ENCODE measurements at places on chromosomes 1 and 21. TPM values are rescaled to one million over a fixed set of nuclear protein-coding genes. Genes with fewer than 3 reads are reported as not detected.

GRCh38 chr1:54583871-54584270 is 35.8 kb downstream of the ACOT11 start:
- H3K36me3 ChIP-seq = no peaks in the 10 kb centered on the region
- no peak for DNase-seq
- no peak overlapping the region for H3K27ac ChIP-seq
- no peak overlapping the region for H3K4me3 ChIP-seq
- no peaks in the 10 kb centered on the region for H3K4me1 ChIP-seq

- peak; percentile 51 for DNase-seq
- H3K36me3 ChIP-seq = no peaks in the 10 kb centered on the region
- H3K27me3 ChIP-seq = no peaks in the 10 kb centered on the region
Observed at GRCh38 chr21:42388740-42389448, 7.0 kb downstream of the TMPRSS3 start.

DNA sequence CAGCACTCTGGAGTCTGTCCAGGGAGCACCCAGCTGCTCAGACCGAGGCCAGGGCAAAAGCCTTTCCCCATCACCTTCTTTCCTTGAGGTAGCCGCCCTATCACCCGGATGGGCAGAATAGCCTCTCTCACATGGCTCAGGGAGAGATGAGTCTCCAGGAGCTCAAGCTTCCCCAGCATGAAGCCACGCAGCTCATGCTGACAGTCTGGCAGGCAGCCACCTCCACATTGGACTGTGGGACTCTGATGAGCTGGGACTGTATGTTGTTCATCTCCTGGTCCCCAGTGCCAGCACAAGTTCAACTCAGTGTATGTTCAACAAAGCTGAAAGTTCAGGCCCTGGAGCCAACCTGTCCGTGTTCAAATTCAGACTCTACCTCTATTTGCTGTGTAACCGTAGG is 75.2 kb upstream of the ZC3H12A start:
- H3K27ac ChIP-seq = no peak overlapping the region
- no peak for DNase-seq
- H3K4me3 ChIP-seq = no peak overlapping the region
- H3K36me3 ChIP-seq = no peaks in the 10 kb centered on the region
- H3K27me3 ChIP-seq = no peaks in the 10 kb centered on the region
- no peaks in the 10 kb centered on the region for H3K4me1 ChIP-seq

DNA sequence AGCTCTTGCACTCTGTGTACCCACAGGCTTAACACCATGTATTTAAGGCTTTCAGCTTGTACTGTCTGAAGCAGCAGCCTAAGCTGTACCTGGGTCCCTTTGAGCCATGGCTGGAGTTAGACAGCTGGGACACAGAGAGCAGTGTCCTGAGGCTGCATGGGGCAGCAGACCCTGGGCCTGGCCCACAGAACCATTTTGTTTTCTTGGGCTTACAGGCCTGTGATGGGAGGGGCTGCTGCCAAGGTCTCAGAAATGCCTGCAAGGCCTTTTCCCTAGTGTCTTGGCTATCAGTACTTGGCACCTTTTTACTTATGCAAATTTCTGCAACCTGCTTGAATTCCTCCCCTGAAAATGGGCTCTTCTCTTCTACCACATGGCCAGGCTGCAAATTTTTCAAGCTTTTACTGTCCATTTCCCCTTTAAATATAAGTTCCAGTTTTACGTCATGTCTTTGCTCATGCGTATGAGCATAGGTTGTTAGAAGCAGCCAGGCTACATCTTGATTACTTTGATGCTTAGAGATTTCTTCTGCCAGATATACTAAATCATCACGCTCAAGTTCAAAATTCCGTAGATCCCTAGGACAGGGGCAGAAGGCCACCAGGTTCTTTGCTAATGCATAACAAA is 143.9 kb downstream of the CLEC20A start:
- no peaks in the 10 kb centered on the region for H3K36me3 ChIP-seq
- no peak overlapping the region for H3K4me3 ChIP-seq
- H3K27me3 ChIP-seq = no peaks in the 10 kb centered on the region
- H3K4me1 ChIP-seq = no peaks in the 10 kb centered on the region

DNA sequence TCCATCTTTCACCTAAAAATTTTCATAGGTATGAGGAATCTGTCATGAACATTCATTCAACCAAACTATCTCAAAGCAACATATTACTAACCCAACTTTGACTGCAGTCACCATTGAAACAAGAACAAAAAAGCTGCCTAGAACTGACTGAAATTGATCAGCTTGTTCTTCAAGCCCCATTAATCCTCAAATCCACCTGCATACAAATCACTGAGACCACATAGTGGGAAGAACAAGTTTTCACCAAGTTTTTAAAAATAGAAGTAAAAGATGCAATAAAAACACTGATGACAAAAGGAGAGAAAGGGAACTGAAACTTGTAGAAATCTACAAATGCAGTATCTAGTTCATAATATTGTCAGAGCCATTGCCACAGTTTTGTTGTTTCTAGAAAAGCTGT is 6.1 kb downstream of the SORT1 start:
- no peaks in the 10 kb centered on the region for H3K27me3 ChIP-seq
- peaks cover 27% of the 10 kb centered on the region for H3K4me1 ChIP-seq
- H3K4me3 ChIP-seq = no peak overlapping the region

GRCh38 chr1:2946999-2947690 is 74.1 kb upstream of the ACTRT2 start:
- H3K4me1 ChIP-seq = no peaks in the 10 kb centered on the region
- H3K27ac ChIP-seq = no peak overlapping the region
- no peak for DNase-seq
- no peaks in the 10 kb centered on the region for H3K36me3 ChIP-seq
- H3K27me3 ChIP-seq = no peaks in the 10 kb centered on the region

DNA sequence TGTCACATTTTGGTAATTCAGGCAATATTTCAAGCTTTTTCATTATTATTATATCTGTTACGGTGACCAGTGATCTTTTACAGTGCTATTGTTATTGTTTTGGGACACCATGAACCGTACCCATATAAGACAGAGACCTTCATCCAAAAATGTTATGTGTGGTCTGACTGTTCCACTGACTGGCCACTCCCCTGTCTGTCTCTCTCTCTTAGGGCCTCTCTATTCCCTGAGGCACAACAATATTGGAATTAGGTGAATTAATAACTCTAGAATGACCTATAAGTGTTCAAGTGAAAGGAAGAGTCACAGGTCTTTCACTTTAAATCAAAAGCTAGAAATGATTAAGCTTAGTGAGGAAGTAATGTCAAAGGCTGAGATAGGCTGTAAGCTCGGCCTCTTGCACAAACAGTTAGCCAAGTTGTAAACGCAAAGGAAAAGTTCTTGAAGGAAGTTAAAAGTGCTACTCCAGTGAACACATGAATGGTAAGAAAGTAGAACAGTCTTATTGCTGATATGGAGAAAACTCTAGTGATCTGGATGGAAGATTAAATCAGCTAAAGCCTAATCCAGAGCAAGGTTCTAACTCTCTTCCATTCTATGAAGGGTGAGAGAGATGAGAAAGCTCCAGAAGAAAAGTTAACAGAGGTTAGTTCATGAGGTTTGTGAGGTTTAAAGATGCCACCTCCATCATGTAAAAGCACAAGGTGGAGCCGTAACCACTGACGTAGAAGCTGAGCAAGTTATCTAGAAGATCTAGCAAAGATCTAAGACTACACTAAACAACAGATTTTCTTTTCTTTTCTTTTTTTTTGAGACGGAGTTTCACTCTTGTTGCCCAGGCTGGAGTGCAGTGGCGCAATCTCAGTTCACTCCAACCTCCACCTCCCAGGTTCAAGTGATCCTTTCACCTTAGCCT is 19.7 kb upstream of the DIPK1A start:
- no peaks in the 10 kb centered on the region for H3K4me1 ChIP-seq
- no peak overlapping the region for H3K27ac ChIP-seq
- no peak overlapping the region for H3K4me3 ChIP-seq
- H3K27me3 ChIP-seq = no peaks in the 10 kb centered on the region
- H3K36me3 ChIP-seq = no peaks in the 10 kb centered on the region

DNA sequence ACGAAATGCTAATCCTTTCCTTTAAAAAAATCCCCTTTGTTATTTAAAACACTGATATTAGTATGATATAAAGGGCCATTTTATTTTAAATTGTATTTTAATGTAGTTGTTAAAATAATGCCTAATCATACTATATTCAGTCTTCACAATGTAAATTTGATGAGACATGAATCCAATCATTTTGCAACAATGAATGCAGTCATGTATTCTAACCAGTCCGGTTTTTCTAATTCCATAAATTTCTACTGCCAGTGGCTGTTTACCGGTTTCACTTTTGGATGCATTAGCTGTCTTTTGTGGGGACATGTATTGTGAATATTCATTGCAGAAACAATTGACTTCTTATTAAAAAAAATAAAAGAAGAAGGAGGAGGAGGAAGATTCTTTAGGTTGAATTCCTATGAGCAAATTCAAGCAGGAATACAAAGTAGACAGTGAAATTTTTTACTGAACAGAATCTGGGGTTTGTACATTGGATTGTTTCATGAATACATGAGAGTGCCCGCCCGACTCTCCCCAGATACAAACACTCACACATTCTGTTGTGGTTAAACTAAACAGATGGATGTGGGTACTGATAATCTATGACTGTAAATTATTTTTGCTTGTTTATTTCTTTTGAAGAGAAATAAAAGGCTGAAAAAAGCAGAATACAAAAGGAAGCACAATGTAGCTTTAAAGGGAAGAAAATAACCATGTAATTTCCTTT is 624.8 kb upstream of the PTBP2 start:
- no peak for DNase-seq
- no peaks in the 10 kb centered on the region for H3K4me1 ChIP-seq
- H3K36me3 ChIP-seq = no peaks in the 10 kb centered on the region
- no peak overlapping the region for H3K27ac ChIP-seq

- no peak overlapping the region for H3K27ac ChIP-seq
- H3K4me3 ChIP-seq = no peak overlapping the region
- H3K36me3 ChIP-seq = no peaks in the 10 kb centered on the region
Observed at GRCh38 chr1:37714226-37714625, 21.9 kb downstream of the CDCA8 start.

GRCh38 chr1:204400882-204401510 is 10.6 kb downstream of the PPP1R15B start:
- no peaks in the 10 kb centered on the region for H3K4me1 ChIP-seq
- no peak overlapping the region for H3K4me3 ChIP-seq
- peak overlapping the region; percentile 39 for H3K27ac ChIP-seq
- H3K36me3 ChIP-seq = no peaks in the 10 kb centered on the region
- no peaks in the 10 kb centered on the region for H3K27me3 ChIP-seq

- H3K27me3 ChIP-seq = no peaks in the 10 kb centered on the region
- no peak overlapping the region for H3K27ac ChIP-seq
- no peak for DNase-seq
- no peak overlapping the region for H3K4me3 ChIP-seq
Observed at GRCh38 chr1:211932933-211933254, 102.3 kb upstream of the LPGAT1 start.

DNA sequence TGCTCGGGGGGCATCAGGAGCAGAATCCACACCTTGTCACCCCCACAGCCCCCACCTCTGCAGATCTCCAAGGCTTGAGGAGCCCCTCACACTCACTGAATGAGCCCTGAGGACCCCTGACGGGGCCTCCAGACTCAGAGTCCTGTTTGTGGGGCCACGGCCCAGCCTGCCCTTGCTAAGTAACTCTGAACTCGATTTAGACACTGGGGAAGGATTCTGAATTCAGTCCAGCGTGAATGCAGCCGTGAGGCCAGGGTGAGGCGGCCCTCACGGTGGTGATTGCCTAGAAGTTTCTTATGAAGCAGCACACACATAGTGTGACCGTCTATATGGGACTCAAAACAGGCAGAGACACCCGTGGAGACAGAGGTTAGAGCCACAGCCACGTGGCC is 58.9 kb upstream of the ADARB1 start:
- peak overlapping the region; percentile 82 for H3K27ac ChIP-seq
- no peaks in the 10 kb centered on the region for H3K27me3 ChIP-seq
- DNase-seq = no peak
- no peaks in the 10 kb centered on the region for H3K36me3 ChIP-seq
- H3K4me1 ChIP-seq = peaks cover 51% of the 10 kb centered on the region

SPATA46 gene
- total RNA-seq = not detected

DNA sequence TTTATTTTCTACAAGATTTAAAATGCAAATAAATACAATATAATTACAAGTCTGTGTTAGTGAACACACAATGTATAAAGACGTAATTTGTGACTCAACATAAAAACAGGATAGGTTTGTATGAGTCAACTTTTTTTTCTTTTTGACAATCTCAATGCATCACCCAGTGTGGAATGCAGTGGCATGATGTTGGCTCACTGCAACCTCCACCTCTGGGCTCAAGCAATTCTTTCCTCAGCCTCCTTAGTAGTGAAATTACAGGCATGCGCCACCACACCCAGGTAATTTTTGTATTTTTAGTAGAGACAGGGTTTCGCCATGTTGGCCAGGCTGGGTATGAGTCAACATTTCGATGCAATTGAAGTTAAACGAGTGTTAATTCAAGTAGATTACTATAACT is 5.9 kb upstream of the SPRR2E start:
- H3K4me1 ChIP-seq = no peaks in the 10 kb centered on the region
- no peaks in the 10 kb centered on the region for H3K27me3 ChIP-seq
- H3K27ac ChIP-seq = no peak overlapping the region
- H3K36me3 ChIP-seq = no peaks in the 10 kb centered on the region
- no peak overlapping the region for H3K4me3 ChIP-seq
- no peak for DNase-seq
